ENCODE measurements at places on chromosomes 3 and 15.

DNA sequence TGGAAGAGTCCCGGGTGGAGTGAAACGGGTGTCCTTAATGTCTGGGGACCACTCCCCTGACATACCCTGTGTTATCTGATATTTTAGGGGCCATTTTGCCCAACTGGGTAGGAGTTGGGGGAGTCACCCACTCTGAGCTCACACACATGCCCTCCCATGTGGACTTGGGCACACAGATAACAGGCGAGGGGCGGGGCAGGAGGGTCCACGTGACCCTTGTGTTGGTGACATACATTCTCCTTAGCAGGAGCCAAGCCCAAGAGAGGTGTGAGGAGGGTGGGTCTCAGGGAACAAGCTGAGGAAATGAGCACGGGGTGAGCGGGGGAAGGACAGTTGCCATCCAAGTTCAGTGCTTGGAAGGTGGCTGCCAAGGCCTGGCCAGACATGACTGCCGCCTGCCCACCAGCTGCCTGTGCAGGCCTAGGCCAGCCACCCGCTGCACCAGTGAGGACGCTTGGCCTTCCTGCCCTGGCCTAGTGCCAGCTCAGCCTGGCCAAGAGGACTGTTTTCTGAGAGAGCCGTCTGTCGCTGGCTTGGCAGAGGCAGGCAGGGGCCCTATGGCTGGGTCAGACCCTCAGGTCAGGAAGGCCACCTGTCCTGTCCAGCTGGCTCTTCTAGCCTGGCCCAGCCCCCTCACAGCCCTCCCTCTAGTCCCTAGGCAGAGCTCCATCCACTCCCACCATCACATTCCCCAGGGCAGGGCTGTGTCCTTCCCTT lies 31.3 kb upstream of the TMEM115 start:
- no peak for DNase-seq

- no peak for DNase-seq
These were observed 1.9 kb upstream of the NLGN1 start for GRCh38 chr3:173395412-173396181.

GRCh38 chr3:16311960-16312451 lies 47.0 kb downstream of the OXNAD1 start:
- DNase-seq: no peak

GRCh38 chr15:67061811-67062368 lies 3.5 kb upstream of the SMAD3 start:
- no peak for DNase-seq

DNA sequence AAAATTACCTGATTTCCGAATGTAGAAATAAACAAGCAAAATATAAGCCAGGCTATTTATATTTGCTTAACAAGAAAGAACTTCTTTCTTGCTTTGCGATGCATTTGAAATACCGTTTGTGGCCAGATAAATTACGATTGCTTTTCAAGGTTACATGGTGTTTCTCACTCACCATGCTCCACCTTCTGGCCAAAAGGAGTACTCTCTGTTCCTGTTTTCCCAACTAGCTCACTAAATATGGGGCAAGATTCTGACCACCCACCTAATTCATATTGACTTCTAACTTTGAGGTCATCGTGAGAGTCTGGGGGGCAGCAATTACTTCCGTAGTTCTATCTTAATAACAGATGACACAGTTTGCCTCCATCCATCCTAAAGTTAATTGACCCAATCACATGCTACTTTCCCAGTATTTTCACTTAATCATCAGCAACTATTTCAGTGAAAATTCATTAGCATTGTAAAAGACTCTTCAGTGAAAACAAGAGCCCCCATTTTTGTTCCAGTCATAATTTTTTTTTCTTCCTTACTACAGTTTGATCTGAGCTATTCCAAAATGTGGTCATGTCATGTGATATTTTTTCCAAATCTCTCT lies 25.9 kb downstream of the ACP3 start:
- DNase-seq: no peak

- DNase-seq: no peak
These were observed 272.8 kb upstream of the ARRDC4 start for GRCh38 chr15:97687654-97688053.

DNA sequence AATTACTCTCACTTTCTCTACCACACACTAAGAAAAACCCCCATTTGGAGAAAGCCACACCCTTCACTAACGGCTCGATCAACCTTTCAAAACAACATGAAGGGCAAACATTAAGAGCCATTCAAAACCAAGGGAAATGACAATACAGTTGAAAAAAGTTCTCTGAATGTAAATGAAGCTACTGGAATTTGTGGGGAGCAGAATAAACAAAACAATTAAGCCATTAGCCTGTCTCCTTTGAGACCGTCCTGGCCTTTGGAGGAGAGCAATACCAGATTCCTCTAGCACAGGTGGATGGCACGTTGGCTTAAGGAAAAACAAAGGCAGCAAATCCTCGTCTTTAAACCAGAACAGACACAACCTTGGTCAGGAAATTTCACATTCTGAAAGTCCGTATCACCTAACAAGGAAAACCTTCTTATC lies 18.7 kb downstream of the MYO1E start:
- DNase-seq: no peak

DNA sequence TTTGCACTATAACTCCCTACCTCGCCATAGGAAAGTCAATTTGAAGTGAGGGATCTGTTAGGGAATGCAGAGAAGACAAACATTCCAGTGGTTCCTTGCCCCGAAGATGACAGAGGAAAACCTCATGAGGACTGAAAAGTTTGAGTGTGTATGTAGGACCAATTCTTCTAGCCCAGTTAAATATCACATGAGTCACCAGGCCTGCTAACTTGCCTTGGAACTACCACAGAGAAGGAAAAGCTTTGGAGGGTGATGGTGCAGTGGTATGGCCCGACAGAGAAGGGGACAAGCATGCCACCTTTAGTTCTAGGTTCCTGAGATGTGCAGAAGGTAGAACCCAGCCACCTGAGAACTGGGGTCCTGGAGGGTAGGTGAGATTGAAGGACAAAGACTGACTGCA lies 2.6 kb upstream of the UPK1B start:
- no peak for DNase-seq

DNA sequence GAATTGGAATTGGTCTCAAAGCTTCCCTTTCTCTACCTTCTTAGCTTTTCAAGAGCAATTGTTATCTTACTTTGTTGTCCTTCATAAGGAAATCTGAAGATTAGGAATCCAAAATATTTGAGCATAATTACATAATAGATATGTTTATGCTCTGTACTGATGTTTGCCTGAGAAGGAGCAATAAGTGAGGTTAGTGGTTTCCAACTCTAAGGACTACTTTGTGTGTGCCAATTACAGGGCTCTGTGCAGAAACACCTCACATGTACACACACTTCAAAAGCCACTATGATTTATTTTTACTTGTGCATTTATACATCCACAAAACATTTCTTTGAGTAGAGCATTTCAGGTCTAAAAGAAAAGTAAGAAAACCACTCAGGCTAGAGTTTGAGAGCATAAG lies 49.9 kb downstream of the MME start:
- no peak for DNase-seq

- no peak for DNase-seq
These were observed 6.4 kb downstream of the TLR9 start for GRCh38 chr3:52218937-52219650.

DNA sequence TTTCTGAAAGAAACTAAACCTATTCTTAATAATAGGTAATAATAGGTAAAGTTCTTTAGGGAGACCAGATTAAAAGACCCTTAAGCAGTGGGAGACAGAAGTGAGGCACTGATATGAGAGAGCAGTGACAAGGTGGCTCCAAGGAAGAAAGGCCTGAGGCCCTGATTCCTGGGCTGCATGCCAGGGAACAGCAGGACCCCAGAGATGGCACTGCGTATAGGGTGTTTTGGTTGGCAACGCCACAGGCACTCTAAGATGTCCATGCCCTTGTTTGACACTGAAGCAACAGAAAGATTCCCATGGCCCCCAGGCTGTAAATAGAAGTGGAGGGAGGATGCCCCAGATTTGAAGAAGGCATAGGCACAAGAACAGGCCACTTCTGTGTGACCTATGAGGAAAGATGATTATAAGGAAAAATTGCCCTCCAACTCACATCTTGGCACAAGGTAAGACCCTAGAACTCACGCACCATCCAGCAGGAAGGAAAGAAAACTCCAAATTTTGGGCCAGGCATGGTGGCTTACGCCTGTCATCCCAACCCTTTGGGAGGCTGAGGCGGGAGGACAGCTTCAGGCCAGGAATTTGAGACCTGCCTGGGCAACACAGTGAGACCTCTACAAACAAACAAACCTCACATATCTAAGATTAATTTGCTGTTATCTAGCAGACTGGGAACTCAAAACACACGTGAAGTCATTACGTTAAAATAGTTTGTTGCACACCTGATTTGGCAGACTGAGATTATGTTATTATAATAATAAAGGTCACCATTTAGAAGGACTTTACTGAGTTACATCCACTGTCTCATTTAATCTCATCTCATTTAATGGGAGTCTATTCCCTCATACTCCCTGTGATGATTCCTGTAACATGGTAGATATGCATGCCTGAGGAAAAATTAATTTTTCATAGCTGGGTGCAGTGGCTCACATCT lies 10.5 kb upstream of the BLM start:
- no peak for DNase-seq

DNA sequence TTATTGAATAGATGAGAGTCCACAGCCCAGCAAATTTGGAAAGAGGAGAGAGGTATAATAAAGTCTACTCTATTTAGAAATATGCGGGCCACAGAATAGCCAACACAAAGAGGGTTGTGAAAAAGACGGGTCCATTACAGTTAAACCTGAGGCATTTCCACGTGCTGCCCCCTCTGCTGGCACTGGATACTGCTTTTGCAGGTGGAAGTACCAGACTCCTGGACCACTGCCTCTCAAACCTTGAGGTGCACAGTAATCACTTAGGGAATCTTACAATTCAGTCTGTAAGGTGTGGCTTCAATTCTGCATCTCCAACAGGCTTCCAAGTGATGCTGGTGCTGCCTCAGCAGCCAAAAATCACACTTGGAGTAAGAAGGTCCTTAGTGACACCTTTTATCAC lies 3.0 kb upstream of the TFDP2 start:
- DNase-seq: no peak

DNA sequence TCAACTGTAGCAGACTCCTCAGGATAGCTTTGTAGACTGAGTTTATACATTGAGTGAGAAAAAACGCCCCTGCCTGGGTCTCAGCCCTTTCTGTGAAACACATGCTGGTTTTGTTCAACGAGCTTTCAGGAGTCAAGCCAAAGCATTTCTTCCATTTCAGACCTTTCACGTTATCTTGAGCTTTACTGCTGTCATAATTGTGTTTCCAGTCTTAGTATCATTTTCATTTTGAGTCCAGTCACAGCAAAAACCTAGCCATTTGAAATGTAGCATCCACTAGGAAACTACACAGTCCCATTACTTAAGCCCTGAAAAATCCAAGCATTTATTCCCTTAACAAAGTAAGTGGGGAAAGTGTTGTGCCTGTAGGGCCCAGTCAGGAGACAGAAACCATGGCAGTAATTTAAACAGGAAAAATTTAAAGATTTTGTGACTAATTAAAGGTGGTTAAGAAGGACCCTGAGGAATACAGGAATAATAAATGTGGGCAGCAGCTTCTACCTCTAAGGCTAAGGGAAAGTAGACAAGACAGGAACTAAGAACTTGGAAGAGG lies 110.1 kb upstream of the ABHD17C start:
- no peak for DNase-seq

Data from stimulated activated CD4-positive, alpha-beta T cell treated with anti-CD3 and anti-CD28 coated beads, Interleukin-1b, Interleukin-23, amount 100 ng/mL, for 1 hour (primary cell).